ENCODE measurements at places on chromosomes 6 and 20. TPM values are rescaled to one million over a fixed set of nuclear protein-coding genes. Genes with fewer than 3 reads are reported as not detected.

The SLC22A3 gene
- not detected for total RNA-seq

The HRH3 gene
- total RNA-seq: 13.7 TPM

The PRELID3B gene
- total RNA-seq: 65.5 TPM

The XKR7 gene
- total RNA-seq: 284 TPM

The TRDN gene
- not detected for total RNA-seq

The CLVS2 gene
- 18.6 TPM for total RNA-seq

The NR2E1 gene
- total RNA-seq: not detected

The PRL gene
- total RNA-seq: not detected

The TFAP2D gene
- total RNA-seq: not detected

The VSTM2L gene
- total RNA-seq: 15.9 TPM

The NOTCH4 gene
- total RNA-seq: 4.9 TPM

The RCAN2 gene
- total RNA-seq: 21.6 TPM

The LAMA4 gene
- total RNA-seq: 0.22 TPM

The ARG1 gene
- total RNA-seq: not detected

The ZNF76 gene
- 38.3 TPM for total RNA-seq

The CGA gene
- total RNA-seq: not detected

The HLA-DRA gene
- total RNA-seq: not detected

The SSTR4 gene
- total RNA-seq: not detected

The BAG2 gene
- 1.2 TPM for total RNA-seq

The EYS gene
- 13.2 TPM for total RNA-seq

The NDRG3 gene
- 31.8 TPM for total RNA-seq

The PXMP4 gene
- 9.4 TPM for total RNA-seq

The SMLR1 gene
- total RNA-seq: not detected

The PAK5 gene
- total RNA-seq: 6.8 TPM

The TTLL9 gene
- 1.5 TPM for total RNA-seq

The B4GALT5 gene
- total RNA-seq: 61.3 TPM

The TLDC2 gene
- total RNA-seq: not detected

The VSX1 gene
- total RNA-seq: not detected

The EIF6 gene
- 85.2 TPM for total RNA-seq

The LY6G6D gene
- not detected for total RNA-seq

The EEF1E1 gene
- total RNA-seq: 20.6 TPM

The SMIM28 gene
- total RNA-seq: not detected

The WFDC12 gene
- total RNA-seq: not detected

The NAPB gene
- total RNA-seq: 74.1 TPM

The C20orf202 gene
- not detected for total RNA-seq

The LRRC1 gene
- 2.6 TPM for total RNA-seq

The OPRL1 gene
- total RNA-seq: 2.9 TPM

The PTP4A1 gene
- total RNA-seq: 87.9 TPM

The MYB gene
- 0.56 TPM for total RNA-seq

The COX4I2 gene
- total RNA-seq: not detected

The SPEF1 gene
- 0.22 TPM for total RNA-seq

The ADGB gene
- not detected for total RNA-seq

The PAX1 gene
- not detected for total RNA-seq

The TMEM244 gene
- not detected for total RNA-seq

The PREP gene
- 206 TPM for total RNA-seq

The PPP1R16B gene
- total RNA-seq: 5.3 TPM

The SPINT3 gene
- total RNA-seq: not detected

The ADTRP gene
- total RNA-seq: not detected

The RIPPLY2 gene
- 4.9 TPM for total RNA-seq

The KCNK16 gene
- not detected for total RNA-seq

The SAMD3 gene
- 1.6 TPM for total RNA-seq

The HLA-G gene
- not detected for total RNA-seq

The GSTA3 gene
- not detected for total RNA-seq

The CST7 gene
- total RNA-seq: not detected

The CDKN1A gene
- 41.3 TPM for total RNA-seq
